H54 (cell line): ENCODE measurements at places on chromosomes 5 and 9.

GRCh38 chr5:58648846-58649245 lies 66.0 kb downstream of the RAB3C start:
- no peak for DNase-seq

GRCh38 chr9:7313389-7313788 lies 486.2 kb downstream of the DMAC1 start:
- no peak for DNase-seq

- DNase-seq = no peak
These were observed 12.4 kb upstream of the SUB1 start for GRCh38 chr5:32572778-32573480.

GRCh38 chr9:12698986-12699385 lies 5.8 kb downstream of the TYRP1 start:
- DNase-seq = no peak

DNA sequence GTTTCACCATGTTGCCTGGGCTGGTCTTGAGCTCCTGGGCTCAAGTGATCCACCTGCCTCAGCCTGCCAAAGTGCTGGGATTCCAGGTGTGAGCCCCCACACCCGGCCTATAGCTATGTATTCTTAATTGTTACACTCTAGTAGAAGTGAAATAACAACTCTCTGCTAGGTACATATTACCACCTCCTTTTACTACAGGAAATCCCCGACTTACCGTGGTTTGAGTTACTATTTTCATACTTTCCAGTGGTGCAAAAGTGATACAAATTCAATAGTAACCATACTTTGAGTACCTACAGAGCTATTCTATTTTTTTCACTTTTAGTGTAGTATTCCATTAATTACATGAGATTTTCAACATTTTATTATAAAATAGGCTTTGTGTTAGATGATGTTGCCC lies 719 bp downstream of the ARL14EPL start:
- DNase-seq = no peak

- DNase-seq = no peak
These were observed 30.6 kb upstream of the OBP2B start for GRCh38 chr9:133239533-133240090.

DNA sequence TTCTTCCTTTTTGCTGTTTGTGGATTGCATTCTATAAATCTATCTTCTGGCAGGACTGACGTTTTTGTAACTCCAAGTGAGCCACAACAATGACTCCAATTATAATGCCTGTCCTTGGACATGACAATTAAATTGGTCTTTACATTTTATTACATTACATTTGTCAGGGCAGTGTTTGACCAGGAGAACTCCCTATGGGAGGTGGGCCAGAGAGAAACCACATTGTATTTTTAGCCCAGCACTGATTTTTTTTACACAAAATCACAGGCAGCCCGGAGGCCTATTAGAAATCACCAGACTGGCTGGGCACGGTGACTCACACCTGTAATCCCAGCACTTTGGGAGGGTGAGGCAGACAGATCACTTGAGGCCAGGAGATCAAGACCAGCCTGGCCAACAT lies 99.1 kb upstream of the SMC5 start:
- no peak for DNase-seq

DNA sequence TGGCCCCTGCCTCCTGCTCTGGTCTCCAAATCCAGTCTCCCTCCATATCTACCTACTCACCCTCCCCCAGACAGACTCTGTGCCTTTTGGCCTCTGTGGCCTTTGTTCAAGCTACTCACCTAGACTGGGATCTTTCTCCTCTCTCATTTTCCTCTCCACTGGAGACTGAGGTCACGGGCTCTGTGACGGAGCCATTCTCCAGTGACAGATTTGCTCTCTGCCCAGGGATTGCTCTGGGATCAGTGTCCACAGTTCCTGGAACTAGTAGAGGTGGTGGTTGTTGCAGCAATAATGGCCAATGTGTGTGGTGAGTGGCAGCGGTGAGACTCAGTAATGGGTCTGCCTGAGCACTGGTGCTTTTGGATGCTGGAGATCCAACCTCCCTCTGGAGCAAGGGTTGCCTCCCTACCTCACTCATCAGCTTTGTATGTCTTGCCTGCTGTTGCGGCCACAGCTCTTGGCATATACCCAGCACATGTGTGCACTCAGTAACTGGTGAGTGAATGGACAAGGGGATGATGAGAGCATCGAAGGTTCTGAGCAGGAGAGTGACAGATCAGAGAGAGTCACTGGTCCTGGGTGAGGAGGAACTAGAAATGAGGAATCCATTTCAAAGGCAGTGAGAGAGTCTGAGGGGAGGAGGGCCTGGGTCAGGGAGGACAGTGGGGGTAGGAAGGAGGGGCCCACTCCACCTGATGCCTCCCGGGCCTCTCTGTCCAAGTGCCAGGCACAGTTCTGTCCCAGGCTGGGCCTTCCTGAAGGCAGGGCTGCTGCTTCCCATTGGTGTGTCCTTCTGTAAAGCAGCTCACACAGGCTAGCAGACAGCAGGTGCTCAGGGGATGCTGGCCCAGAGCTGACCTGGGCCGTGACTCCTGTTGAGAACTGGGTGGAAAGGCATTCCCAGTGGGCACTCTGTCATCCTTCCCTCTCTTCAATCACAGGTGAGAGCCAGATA lies 96.5 kb upstream of the PITX1 start:
- no peak for DNase-seq

DNA sequence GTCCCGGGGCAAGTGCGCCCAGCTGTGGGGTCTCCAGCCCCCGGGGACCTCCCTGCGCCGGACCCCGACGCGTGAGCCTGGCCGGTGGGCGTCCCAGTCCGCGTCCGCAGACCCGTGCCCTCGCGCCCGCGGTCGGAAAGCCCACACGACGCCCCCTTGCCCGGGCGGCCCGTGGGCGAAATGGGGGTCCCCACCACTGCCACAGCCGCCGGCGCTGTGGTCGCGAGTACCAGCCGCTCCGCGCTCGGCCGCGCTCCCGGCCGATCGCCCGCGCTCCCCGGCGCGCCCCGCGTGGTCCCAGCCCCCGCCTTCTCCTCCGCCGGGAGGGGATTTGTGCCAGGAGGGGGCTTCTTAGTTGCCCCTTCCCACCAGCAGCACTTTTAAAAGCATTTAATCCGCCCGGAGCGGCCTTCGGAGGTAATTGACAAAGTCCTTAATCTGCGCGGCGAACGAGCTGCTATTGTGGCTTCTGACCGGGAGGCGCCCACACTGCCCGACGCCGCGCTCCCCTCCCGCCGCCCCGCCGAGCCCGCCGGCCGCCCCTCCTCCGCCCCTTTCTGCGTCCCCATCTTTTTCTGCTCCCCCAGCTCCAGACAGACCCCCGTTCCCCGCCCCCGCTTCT lies 469 bp upstream of the FIBCD1 start:
- DNase-seq = no peak

DNA sequence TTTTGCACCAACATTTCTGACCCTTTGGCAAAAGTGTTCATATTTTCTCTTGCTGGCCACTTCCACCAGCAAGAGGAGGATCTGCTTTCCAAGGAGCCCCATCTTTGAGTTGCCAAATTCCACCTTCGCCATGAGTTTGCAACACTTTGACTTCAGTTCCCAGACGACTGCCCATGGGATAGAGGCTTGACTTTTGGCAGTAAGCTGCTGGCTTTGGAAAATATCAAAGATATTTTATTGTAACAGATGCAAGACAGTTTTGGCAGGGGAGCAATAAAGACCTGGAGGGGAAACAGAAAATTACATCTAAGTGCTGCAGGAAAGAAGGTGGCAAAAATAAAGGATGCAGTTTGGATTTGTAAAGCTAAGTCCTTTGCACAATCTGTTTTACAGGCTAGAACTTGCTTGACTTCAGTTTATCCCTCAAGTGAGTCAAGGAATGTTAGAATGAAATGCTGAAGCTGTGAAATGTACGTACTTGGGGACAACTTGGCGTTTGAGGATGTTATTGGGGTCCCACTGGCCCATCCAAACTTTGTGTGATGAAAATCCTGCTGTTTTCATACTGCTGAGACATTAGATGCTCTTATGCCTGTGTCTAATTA lies 232.9 kb downstream of the GOLPH3 start:
- no peak for DNase-seq

DNA sequence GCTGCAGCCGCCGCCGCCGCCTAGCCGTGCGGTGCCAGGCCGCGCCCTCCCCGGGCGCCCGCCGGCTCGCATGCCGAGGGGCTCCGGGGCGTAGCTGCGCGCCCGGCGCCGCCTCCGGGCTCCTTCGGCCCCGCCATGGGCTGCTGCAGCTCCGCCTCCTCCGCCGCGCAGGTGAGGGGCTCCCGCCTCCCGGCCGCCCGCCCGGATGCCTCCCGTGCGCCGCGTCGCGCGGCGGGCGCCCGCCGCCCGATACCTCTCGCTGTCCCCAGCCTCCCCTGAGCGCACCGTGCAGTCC lies 230 bp downstream of the SLC44A1 start:
- DNase-seq = no peak

DNA sequence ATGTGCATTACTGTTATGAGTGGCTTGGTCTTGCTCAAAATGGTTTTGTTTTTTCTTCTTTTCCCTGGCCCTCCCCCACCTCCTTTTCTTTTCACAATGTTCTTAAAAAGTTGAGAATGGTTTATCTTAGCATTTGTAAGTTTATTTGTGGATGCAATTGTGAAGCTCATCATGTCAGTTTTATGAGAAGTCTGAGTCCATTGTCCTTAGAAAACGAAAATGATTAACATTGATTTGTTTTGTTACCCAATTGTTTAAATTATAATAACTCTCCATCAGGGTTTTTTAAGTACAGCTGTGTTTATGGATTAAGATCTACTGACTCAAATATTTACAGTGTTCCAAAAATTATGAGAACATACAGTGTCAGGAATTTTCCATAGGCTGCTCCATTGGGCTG lies 511.3 kb upstream of the PAPPA start:
- no peak for DNase-seq

DNA sequence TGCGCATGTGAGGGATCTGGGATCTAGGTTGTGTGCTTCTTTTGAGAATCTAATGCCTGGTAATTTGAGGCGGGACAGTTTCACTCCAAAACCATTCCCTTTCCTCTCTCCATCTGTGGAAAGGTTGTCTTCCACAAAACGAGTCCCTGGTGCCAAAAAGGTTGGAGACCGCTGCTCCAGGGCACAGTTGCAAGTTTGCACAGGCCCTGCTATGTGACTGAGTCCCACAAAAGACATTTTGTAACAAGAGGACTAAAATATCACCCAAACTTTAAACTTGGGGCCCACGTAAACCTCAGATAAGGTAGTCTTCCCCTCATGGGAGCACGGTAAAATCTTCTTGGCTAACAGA lies 5.8 kb upstream of the ZNF367 start:
- no peak for DNase-seq

- DNase-seq = no peak
These were observed 61.5 kb downstream of the TENT4A start for GRCh38 chr5:6774721-6775204.

DNA sequence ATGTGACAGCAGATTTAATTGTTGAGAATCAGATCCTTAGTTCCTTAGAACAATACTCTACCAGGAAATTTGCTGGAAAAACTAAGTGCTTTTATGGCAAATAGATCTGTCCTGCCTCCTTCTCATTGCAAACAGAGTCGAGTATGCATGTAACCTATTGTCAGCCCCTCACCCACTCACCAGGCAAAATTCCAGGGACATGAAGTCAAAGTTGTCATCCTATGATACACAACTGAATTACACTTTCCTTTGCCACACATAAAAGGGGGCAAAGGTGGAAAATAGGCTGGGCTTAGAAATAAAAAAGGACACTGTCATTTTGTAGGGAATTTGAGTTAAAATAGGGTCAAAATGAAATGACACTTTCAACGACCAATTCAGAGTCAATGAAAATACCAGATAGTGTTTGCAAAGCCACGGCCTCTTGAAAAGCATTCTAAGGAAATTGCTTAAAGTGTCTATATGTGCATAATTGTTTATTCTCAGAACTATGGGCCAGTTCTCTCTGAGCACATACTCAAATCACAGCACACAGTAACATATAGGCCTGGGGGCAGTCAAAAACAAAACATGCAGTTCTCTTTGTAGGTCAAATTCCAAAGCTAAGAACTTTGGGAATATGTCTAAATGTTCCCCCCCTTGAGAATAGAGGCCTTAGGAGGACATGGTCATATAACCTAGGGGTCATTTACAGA lies 452.8 kb downstream of the NFIB start:
- DNase-seq = no peak

DNA sequence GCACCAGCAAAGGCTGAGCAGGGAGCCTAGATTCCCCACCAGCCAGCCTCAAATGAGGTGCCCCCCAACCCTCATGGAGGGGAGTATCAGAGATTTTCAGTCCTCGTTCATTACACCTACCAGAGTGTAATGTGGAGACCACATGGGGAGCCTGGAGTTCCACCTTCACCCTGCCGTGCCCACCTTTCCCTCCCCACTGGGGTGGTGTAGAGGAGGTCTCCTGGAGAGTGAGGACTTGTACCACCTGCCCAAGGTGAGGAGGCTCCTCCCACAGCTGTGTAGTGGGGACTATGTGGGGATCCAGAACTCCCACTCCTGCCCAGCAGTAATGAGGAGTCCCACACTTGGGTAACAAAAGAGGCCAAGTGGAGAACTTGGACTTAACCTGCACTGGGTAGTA lies 221.8 kb downstream of the SAXO1 start:
- DNase-seq = no peak

DNA sequence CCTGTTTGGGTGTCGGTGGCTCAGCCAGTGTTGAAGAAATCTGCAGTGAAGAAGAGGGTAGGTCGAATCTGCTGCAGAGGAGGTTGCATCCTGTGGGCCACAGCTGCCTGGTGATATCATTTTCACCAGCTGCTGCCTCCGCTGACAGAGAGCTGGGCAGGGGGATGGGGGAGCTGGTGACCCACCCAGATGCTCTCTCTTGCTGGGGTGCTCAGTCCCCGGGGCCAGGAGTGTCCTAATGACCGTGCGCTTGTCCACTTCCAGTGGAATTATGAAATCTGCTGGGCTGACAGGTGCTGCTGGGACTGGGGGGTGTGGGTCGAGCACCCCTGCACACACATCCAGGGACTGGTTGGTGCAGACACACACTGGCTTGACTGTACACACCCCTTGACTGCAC lies 83.2 kb upstream of the IRX4 start:
- no peak for DNase-seq

- no peak for DNase-seq
These were observed 11.4 kb downstream of the GOLGA1 start for GRCh38 chr9:124929464-124929863.

DNA sequence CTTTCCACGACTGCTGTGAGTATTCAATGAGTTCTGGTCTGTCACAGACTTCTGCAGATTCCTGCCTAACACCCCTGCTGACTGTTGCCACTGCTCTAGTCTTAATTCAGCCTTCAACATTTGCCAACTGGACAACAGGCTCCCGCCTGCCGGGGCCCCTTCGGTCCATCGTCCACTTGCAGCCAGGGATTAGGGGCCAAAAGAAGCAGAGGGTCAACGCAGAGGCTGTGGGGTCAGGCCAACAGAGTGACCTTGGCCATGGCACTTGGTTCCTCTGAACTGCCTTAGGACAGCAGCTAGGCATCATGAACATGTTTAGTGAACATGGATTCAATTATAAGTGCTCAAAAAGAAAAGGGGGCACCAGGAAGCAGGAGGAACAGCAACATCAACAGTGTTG lies 28.7 kb downstream of the MORN5 start:
- DNase-seq = no peak

- DNase-seq = no peak
These were observed 29.6 kb downstream of the ARHGEF28 start for GRCh38 chr5:73655521-73656160.

- no peak for DNase-seq
These were observed 57.0 kb upstream of the BOD1 start for GRCh38 chr5:173673295-173674101.

- no peak for DNase-seq
These were observed 15.5 kb downstream of the IGIP start for GRCh38 chr5:140141241-140141640.

- DNase-seq = no peak
These were observed 1.3 kb downstream of the PPP2R2B start for GRCh38 chr5:146877178-146877681.
